ENCODE measurements at places on chromosomes 13 and 19.
A peak's percentile ranks its signal among the peaks of the same experiment; 100 is the strongest.

DNA sequence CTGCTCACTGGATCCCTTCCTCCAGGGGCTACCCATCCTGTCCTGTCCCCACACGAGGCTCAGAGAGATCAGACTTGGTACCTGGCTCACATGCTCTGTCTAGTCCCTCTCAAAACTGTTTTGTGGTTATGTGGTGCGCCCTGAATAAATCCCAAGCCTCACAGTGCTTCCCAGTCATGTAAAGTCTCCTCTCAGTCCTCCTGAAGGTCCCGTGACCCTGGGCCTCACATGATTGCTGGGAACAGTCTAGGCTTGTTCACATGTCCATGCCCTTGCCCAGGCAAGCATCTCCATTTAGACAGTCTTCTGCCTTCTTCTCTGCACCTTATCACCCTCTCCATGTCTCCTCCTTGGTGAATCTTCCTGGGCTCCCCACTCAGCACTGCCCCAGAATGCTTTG lies 36.0 kb upstream of the POU2F2 start:
- DNase-seq, result no peak

- no peak for DNase-seq
Observed at GRCh38 chr13:20080377-20081164, 80.3 kb downstream of the GJA3 start.

- DNase-seq, result no peak
Observed at GRCh38 chr13:101398191-101398590, 18.1 kb downstream of the NALCN start.

DNA sequence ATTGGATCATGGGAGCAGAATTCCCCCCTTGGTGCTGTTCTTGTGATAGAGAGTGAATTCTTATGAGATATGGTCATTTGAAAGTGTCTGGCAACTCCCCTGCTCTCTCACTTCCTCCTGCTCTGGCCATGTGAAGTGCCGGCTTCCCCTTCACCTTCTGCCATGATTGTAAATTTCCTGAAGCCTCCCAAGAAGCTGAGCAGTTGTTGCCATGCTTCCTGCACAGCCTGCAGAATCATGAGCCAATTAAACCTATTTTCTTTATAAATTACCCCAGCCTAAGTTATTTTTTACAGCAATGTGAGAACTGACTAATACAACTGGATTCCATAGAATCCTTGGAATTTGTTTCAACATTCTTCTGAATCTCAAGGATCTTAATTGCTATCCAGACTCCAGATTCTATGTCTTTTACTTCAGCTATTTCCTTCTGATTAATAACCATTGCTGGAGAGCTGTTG lies 328.1 kb downstream of the SLITRK5 start:
- DNase-seq, result no peak

DNA sequence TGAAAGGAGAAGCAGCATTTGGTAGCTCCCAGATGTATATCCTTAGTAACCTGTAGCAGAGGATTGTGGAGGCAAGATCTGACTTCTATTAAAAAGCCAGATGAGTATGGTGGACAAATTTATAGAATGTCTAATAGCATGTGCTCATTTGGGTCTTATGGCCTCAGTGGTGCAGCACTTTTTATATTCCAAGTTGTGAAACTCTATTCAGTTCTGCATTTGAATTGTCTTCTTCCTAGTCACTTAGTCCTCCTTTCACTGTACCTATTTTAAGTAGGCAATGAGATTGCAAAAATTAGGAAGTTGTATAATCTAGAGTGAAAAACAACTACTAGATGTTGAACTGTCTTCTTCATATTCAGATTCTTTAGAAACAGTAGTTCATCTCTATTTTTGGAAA lies 412.5 kb upstream of the PCDH9 start:
- no peak for DNase-seq

GRCh38 chr19:17070421-17070820 lies 4.8 kb downstream of the HAUS8 start:
- DNase-seq, result no peak

- DNase-seq, result no peak
Observed at GRCh38 chr19:1451916-1452801, 2.2 kb downstream of the APC2 start.

- DNase-seq, result peak; percentile 33
Observed at GRCh38 chr19:843180-843835, 2.5 kb downstream of the PRTN3 start.

DNA sequence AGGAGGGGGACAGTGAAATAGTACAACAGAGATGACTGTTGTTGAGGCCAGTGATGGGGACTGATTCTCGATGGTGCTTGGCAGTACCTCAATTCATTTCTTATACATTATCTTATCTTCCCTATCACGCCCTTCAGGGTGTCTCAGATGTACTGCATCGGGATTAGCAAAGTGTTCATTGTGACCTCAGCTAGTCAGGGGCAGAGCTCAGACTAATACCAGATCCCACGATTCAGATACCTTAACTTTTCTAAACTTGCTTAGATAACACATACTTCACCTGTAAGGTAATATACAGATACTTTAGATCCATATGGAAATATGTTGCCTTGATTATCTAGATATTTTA lies 720.6 kb downstream of the EFNB2 start:
- no peak for DNase-seq

GRCh38 chr19:42255766-42256745 lies 1.1 kb upstream of the ERF start:
- no peak for DNase-seq

DNA sequence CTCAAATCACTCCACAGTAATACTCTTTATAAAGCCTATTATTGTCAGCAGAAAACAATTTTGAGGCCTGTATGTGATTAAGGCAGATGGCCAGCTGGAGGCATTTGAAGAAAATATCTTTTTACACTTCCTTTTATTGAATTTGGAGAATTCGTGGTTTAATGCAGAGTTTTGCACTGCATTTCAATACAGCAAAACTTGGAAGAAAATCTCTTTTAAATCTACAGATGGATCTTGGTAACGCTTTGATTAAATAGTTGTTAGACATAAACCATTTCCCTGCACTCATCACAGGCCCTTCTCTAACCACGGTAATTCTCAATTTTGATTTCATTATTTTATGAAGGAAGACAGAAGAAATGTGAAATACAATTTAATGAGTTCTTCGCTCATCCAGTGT lies 185.7 kb downstream of the RFC3 start:
- no peak for DNase-seq

DNA sequence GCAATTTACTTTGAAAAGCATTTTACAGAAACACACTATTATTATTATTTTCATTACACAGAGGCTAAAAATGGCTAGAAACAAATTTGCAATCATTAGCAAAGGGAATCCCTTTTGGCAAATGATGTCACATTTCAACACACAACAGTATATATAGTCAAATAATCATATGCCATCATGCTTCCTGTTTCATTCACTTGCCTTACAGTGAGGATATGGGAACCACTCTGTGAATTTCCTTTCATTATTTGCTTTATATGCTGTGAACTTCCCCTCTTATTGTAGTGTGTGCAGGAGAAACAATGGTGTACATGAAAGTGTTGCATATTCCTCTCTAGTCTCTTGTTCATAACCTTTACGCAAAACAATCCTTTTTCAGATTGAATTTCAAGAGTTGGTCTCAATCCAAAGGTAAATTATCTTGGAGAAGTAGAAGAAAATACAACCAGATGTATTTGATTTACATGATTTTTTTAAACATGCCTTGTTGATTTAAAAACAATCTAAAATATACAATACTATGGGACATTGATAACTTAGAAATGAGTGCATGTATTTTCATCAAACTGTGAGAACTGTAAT lies 657.3 kb downstream of the EFNB2 start:
- no peak for DNase-seq

DNA sequence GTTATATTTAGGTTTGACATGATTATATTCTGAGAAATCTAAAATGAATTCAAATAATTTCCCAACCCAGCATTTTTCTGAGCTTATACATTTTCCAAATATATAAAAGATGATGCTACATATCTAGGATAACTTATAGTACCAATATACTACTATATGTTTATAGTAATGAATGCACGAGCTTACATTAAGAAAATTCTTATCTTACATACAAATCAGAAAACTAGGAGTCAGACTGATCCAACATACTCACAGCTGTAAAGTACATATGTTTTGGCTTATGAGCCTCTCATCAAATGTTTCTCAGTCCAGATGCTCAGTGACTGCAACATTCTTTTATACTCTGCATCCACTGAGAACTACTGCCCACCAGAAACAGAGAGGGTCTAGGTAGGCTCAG lies 491.3 kb upstream of the KLF12 start:
- DNase-seq, result no peak

DNA sequence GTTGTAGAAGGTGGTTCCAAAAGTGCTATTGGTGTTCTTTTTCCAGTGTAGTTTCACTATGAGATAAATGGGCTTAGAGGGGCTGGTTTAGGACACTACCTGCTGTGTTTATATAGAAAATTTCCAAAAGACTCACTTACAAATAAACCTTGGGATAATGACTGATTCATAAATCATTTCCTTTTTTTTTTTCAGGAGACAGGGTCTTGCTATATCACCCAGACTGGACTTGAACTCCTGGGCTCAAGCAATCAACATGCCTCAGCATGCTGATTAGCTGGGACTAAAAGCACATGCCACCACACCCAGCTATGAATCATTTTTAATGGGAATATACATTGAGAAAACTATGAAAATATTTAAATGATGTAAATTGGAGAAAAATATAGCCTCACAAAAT lies 376.6 kb downstream of the PCDH9 start:
- no peak for DNase-seq

- DNase-seq, result no peak
Observed at GRCh38 chr19:47499863-47500830, 14.7 kb downstream of the NAPA start.

GRCh38 chr13:23626700-23627099 lies 56.5 kb downstream of the TNFRSF19 start:
- DNase-seq, result no peak

DNA sequence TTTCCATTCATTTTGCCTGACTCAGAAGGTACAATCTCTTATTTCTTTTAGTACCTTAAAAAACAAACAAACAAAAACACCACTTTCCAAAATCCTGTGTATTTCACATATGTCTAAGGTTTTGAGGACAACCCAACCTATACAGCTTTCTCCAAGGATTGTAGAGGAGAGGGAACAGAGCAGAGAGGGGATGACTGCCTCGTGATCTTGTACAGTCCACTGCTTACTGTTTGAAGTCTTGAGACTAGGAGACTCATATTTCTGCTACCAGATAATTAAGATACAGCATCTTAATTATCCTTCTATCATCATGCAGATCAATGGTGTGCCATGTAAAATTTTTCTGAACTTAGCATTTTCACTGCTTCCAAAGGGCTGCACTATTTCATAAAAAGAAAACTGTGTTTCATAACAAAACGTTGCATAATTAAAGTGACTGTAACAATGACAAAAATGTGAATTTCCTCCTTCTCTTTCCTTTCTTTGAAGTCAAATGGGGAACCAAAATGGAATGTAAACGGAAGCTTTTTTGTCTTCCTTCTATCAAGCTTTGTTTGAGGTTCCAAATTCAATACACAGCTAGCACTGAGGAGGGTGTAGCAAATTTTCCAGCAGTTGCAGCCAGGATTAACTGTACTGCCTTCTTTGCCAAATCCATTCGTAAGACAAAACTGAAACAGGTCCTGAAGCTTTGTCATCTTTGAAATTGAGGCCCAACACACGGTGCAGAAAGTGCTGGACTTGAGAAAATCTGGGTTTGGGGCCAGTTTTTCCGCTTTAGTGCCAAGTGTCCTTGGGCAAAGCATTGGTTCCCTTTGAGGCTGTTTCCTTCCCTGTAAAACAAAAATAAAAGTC lies 34.9 kb upstream of the RCBTB2 start:
- DNase-seq, result peak; percentile 63

DNA sequence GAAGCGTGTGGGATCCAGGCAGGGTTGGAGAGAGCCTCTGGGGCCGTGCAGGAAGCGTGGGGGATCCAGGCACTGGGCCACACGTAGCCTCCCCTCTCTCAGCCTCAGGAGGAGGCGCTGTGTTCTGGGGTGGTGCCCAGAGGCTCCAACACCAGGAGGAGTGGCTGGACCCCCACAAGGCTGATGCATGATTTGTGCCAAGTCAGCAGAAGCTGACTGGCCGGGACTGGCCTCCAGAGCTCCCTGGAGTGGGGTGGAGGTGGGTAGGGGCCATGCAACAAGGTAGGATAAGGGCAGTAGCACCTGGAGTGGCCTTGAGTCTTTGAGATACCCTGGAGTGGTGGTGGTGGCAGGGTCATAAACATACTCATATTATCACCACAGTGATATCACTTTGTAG lies 75.3 kb downstream of the ERICH6B start:
- DNase-seq, result no peak

DNA sequence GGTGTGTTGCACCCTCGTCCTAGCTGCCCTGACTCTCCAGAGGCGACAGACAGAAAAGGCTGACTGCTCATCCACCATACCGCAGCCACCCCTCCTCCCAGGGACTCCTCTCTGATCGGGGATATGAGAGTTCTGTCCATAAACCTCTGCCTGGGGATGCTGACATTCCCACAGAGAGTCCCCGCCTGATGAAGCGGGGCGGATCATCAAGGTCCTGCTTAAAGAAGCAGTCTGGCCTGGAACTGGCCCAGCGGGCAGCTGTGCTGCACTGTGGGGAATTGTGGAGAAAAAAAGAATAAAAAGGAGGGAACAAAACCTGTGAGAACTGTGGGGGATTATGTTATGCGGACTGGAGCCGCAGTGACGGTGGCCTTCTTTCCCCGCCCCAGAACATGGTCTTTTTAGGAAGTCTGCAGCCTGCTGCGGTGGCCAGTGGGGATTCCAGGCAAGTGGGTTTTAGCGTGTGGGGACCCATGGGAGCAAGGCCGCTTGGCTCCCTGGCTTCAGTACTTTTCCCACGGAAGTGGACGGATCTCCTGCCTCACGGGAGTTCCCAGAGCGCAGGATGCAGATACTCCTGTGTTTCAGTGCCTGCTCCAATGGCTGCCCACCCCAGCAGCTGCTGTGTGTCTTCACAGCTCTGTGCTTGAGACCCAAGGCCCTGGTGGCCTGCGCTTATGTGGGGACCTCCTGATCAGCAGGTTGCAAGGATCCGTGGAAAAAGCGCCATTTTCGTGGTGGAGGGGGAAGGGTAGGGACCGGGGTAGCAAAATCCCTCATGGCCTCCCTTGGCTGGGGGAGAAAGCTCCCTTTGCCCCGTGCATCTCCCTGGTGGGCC lies 1456.2 kb upstream of the SLC10A2 start:
- DNase-seq, result no peak

DNA sequence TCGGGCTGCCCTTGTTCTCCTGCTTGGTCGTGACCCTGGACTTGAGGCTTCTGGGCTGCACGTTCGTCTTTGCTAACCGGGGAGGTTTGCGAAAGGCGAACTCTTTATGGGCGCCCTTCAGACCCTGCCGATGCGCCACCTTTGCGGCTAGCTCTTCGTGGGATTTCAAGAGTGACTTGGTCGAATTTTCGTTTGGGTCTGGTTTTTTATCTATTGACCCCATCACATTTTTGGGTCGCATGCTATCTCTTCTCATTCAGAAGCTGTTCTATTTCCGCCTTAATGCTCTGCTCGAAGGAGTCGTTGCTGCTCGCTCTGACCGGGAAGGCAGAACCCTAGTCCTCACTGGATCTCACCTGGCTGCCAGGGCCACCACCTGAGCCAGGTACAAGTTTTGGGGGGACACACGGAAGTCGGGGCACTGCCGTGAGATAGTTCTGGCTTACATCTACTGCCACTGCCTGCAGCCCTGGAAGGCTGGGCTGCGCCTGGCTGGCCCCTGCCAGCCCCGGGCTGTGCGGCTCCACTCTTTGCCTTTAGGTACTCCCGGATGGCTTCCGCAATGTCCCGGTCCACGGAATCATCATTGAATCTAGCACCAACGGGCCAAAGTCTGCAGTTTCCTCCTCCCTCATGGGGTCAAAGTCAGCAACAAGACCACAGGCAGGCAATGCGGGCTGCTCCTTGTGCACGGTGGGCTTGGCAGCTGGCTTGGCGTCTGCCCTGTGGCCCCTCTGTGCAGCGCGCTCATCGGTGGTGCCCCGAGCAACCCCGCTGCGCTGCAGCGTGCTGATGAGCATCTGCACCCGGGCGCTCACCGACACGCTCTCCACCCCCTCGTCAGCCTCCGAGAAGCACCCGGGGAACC lies 16.2 kb downstream of the RB1 start:
- DNase-seq, result peak; percentile 57
